PC-3 (cell line): ENCODE measurements at places on chromosomes 1 and 21.

DNA sequence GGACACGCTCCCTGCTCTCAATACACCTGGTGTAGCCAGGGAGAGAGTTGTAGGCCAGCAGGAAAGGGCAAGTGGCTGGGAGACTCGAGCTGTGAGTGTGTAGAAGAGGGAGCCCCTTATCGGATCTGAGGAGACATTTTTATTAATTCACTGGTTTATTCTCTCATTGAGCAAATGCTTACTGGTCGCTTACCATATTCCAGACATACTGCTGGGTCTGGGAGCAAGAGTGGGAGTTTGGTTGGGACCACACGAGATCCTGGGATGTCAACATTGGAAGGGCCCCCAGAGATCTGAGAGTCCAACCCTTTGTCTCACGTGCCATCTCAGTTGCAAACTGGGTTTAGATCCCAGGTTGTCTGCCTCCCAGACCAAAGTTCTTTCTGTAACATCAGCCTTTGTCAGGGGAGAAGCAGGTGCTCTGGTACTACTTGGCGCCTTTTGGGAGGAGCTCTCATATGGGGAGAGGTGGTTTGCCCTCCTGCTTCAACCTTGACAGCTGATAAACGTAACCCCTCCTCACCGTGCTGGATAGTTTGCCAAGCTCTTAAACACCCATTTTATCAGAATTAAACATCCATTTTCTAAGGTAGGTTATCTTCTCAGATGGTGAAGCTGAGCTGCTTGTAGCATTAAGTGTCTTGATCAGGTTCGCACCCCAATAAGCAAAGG, 742 bp downstream of the TMEM222 start:
- DNase-seq: no peak

DNA sequence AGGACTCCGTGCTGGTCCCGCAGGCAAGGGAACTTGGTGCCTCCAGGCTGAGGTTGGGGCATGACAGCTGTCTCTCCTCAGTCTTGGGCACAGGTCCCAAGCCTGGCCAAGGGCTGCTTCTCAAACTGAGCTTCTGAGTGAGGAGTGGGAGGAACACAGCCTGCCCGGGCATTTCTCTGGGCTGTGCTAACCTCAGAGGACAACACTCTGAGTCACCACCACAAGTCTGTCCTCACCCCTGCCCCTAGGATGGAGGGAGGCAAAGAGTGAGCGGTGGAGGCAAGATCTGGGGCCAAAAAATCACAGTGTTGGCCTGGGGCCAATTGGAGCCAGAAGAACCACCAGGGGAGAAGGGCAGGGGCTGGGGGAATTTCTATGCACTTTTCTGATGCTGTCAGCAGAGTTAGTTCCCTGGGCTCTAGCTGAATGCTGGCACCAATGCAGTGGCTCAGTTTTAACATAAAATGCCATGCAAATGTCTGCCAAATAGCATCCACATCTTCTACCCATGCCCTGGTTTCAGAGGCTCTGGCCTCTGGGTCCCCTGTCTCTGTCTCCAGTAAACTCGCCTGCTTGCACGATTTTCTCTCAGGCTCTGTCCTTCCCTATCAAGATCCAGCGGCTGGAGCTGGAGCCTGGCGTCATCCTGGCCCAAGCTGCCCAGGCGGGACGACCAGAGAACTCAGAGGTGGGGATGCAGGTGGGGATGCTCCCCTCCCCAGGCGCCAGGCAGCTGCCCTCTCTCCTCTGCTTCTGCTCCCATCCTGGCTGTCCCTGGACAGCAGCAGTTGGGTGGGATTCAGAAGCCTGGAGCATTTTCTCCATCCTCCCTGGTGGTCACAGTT, 11.0 kb upstream of the CDK18 start:
- DNase-seq: peak; percentile 81

- DNase-seq: no peak
These were observed 127.4 kb upstream of the HMGB4 start for GRCh38 chr1:33736496-33736895.

- no peak for DNase-seq
These were observed 9.9 kb upstream of the NADK start for GRCh38 chr1:1788136-1788535.

- DNase-seq: no peak
These were observed 32.1 kb upstream of the CHRM3 start for GRCh38 chr1:239354231-239354630.

DNA sequence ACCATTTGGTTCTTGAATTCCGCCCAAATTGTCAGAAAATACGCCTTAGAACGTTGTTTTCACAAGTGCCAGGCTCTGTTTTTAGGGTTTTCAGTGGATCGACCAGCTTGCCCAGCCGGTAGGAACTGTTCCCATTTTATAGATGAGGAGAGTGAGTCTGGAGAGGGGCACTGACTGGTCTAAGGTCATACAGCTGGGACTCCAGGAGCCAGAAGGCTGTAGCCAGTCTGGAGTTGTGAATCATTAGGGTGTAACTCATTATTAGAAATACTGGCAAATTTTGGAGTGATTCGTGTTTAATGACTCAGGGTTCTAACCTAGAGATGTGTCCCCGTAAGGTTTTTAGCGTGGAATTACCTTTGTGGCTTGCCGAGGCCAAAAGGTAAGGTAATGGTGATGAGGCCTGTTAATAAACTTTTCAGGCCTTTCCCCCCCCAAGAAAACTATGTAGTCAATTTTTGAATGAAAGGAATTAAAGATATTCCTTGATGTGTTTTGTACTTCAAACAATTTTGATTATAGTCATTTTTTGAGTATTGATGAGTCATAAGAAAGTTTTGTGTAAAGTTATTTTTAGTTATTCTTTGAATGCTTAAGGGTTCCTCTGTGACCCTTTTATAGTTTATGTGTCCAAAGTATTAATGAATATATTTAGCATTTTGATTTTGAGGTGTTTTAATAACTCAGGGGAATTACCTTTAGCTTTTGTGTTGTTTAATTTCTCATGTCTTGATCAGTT, 2.1 kb downstream of the DYRK1A start:
- DNase-seq: peak; percentile 68

- no peak for DNase-seq
These were observed 44.9 kb upstream of the TSPAN2 start for GRCh38 chr1:115134231-115134630.

DNA sequence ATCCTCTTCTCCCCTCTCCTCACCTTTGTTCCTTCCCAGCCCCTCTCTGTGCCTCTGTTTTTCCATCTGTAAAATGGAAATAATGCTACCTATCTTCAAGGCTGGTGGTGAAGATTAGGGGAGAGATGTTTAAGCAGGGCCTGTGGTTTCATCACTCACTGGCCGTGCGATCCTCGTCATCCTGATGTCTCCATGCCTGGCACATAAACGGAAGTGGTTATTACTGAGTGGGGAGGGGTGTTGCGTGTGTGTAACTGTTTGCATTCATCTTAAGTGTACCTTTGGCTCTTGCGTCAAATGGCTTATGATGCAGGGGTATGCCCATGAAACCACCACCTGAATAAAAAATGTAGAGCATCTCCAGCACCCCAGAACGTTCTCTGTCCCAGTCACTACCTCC, 17.2 kb upstream of the C1QA start:
- DNase-seq: no peak

- no peak for DNase-seq
These were observed 21.7 kb downstream of the CACNA1S start for GRCh38 chr1:201090541-201090940.

DNA sequence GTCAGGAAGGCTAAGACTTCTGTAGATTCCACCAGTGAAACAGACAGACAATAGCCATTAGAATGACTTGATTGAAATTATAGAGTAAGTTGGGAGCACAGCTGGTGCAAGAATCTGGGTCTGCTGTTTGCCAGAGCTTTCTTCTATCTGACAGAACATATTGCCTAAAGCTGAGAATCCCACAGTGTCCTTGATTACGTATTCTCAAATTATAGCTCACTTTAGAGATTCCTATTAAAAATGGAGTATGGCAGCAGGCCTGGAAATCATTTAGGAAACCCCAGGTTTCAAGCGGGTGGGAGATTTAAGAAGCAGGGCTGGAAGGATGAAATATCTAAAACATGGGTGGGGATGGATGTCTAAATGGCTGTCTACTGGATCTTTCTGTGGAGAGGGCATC, 639.7 kb upstream of the CXADR start:
- DNase-seq: no peak

DNA sequence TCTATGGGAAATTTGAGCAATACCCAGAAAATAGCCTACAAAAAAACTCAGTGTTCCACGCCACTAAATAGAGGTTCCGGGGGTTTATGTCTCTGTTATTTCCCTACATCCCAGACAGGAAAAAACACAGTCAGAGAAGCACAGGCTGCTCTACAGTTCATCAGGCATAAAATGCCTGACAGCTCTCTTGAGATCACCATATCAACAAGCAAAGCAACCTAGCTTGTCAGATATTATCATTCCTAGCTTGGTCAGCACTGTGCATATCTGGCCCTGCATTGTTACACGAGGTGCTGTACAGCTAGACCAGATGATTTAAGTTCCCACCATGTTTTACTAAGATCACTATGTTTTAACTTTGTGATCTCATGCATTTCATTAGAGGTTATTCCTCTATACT, 172.6 kb downstream of the PTPRC start:
- DNase-seq: no peak

- DNase-seq: no peak
These were observed 2.9 kb downstream of the TENT5C start for GRCh38 chr1:117608758-117609157.

- DNase-seq: no peak
These were observed 219.2 kb downstream of the RERE start for GRCh38 chr1:8598060-8598724.

DNA sequence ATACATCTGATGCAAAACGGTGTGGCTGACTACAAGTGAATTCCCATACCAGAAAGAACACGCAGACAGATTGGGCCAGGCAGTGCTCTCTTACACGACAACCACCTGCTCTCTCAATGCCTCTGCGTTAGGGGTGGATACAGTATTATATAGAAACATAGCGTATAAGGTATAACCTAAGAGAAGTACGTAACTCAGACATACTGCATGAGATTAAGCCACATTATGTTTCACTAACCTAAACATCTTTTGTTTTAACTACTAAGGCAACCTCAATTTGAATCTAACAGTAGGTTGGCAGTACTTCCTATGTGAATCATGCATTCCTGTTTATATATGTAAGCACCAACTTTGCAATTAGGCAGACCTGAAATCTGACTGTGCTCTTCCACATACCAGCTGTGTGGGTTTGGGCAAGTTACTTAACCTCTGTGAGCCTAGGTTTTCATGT, 58.1 kb upstream of the COA6 start:
- peak; percentile 84 for DNase-seq

- DNase-seq: no peak
These were observed 71.6 kb upstream of the RUNX1 start for GRCh38 chr21:35120631-35121180.

DNA sequence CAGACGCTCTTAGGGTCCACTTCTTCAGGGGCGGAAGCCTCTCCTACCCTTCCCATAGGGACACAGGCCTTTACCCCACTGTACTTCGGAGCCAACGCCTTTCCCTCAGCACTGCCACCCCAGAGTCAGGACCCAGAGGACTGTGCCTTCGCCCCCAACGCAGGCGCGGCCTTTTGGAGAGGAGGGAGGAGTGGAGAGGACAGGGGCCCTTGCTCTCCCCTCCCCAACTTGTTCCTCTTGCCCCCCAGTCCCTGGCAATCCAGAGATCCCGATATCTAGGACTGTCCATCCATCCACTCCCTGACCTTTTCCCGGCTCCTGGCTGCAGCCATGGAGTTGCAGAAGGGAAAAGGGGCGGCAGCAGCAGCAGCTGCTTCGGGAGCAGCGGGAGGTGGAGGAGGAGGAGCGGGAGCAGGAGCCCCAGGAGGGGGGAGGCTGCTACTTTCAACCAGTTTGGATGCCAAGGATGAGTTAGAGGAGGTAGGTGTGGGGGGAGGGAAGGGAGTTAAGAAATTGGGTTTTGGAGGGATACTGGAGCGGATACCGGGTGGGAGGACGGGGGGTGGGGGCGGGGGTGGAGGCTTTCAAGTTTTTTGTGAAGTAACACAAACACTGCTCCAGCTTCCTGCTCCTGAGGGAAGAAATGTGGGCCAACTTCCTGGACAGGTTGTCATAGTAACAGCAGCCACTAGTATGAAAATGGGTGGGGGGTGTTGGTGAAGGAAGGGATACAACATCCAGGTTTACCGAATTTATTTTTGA, 636 bp downstream of the INTS3 start:
- DNase-seq: peak; percentile 47

GRCh38 chr1:47423872-47424271, 7.8 kb downstream of the FOXE3 start:
- no peak for DNase-seq

GRCh38 chr1:89945852-89946476, 48.9 kb upstream of the ZNF326 start:
- peak; percentile 73 for DNase-seq

GRCh38 chr1:76857138-76857537, 10.1 kb upstream of the ST6GALNAC5 start:
- DNase-seq: no peak

DNA sequence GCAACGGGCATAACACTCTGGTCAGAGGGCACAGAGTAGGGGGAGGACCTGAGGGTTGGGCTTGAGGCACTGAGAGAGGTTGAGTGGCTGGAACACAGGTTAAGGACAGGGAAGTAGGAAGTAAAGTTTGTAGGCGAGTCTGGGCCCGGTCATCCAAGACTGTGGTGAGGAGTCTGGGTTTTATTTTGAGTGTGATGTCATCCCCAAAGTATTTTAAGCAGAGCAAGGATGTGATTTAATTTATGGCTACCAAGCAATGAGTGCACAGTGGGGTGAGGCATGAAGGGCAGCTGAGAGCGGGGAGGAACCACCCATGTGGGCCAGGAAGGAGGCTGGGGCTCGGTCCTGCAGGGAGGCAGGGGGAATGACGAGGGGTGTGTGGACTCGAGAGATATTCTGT, 11.2 kb upstream of the VWA5B1 start:
- DNase-seq: peak; percentile 64

DNA sequence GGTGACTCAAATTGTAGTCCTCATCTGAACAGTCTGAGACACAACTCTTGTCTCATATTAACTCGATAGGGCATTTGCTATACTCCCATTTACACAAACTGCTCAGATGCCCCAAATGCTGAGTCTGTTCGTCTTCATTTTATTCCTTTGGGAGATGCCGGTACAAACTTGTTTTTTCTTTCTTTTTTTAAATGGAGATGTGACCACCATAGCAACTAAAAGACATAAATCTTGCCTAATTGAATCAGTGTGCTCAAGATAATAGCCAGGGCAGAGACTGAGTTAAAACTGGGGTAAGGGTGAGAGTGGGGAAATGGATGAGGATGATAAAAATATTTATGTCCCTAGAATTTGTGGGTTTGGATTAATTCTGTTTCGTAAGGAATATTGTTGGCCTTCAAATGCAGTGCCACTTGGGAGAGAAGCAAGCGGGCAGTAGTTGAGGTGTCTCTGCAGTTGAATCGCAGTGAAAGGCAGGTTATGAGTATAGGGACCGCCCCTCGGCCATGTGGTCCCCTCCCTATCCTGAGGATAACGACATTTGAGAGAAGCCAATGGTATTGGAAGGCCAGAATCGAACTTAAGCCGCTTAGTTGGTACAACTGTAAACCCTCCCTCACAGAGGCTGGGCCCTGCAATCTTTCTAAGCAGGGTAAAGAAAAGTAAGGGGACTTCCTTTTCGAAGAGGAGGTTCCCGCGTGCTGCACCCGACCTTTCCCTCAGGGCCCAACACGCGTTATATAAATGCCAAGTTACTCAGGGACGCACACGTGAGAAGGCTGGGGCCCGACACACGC, 859 bp upstream of the LRRC8B start:
- DNase-seq: peak; percentile 40

GRCh38 chr1:59393211-59394180, 96.6 kb downstream of the FGGY start:
- no peak for DNase-seq
